ENCODE measurements at places on chromosomes 4 and X.

GRCh38 chr4:107519053-107519452 is 201.0 kb downstream of the PAPSS1 start:
- no peak for DNase-seq

DNA sequence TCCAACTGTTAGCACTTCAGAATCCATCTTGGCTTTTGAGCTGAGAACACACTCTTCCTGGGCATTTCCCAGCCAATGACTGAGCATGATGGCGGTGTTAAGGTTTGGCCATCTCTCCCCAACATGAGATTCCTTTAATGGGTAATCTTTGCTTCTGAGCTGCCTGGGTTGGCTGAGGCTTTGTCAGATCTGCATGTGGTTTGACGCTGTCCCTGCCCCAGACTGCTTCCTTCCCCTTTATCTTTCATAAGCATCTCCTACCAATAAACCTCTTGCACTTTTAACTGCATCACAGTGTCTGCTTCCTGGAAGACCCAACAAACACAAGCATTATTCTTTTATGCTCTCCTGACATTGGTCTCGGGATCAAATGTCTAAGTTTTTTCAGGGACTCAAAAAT is 31.5 kb upstream of the DIPK2B start:
- no peak for DNase-seq

DNA sequence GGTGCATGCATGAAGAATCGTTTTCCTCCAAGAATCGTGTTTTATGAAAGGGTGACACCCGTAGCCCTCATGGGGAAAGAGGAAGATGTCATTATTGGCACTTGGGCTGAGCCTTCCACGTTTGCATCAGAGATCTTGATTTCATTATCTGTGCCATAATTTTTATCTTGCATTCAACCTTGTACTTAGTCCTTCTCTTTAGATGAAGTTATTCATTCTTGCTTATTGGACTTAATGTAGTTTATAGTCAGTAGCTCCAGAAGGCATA is 66.8 kb downstream of the GAB1 start:
- DNase-seq = no peak

- peak; percentile 67 for DNase-seq
Observed at GRCh38 chr4:124018383-124019317, 622.1 kb downstream of the SPRY1 start.

GRCh38 chr4:16075061-16075460 is 8.8 kb downstream of the PROM1 start:
- DNase-seq = no peak

DNA sequence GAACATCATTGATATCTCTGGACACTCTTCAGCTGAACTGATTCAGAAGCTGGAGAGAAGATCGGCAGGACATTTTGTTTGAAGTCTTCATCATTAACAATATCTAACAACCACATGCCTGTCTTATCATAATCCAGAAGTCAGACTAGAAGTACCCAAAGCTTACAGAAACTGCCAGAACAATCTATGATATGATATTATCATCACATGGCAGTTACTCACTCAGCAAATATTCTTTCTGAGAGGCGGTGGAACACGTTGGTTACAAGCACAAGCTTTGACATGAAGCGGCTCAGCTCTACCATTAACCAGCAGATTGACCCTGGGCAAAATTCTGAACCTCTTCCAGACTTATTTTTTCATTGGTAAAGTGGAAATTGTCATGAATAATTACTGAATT is 69.4 kb upstream of the KIT start:
- DNase-seq = no peak

GRCh38 chr4:74055498-74055897 is 17.0 kb upstream of the CXCL3 start:
- DNase-seq = no peak

DNA sequence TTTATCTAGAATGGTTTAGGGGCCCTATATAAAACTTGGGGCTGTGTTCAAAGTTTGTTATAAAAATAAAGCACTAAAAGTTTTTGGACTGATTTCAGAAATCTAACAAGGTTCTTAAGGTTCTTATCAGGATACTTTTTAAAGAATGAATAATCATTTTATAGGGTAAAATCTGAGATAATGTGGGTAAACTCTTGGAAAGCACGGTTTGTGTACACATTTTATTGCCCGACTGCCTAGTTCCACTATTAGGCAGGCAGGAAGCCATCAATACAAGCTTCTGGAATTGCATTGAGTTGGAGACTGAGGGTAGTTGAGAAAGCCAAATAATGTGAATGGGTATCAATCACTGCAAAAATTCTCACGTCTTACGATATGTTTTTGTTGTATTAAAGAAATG is 331.0 kb upstream of the PITX2 start:
- DNase-seq = no peak

DNA sequence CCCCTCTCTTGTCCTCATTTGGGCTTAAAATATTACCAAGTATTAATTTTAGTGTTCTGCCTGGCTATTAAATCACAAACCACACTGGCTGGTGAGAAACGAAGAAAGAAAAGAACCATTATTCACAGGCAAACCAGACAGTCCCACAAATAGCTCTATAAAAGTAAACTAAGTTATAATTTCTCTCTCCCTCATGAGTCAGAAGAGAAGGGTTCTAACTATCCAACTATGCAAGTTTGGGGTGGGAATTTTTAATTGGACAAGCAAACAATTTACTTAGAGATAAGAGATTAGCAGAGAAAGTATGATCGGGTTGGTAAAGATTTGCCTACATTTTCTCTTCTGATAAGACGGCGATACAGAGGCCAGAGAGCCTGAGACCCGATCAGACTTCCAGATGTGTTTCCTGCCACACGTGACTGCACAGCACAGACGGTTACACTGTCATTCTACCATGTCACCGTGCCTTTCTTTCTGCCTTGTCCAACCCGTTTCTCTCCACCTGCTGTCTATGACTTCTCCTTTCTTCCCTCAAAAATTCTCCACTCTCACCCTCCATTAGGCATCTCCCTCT is 52.3 kb downstream of the MEPE start:
- peak; percentile 54 for DNase-seq

DNA sequence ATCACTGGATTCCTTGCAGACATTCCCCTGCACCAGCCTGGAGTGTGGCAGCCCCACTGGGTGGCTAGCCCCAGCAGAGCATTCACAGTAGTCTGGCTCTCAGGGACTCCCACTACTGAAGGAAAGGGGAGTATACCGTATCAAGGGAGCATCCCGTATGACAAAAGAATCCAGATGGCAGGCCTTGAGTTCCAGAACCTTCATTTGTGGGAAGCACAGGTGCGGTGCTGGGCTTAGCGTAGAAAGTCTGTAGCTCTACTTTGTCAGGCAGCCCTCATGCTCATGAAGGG is 79.6 kb downstream of the CENPC start:
- DNase-seq = no peak

DNA sequence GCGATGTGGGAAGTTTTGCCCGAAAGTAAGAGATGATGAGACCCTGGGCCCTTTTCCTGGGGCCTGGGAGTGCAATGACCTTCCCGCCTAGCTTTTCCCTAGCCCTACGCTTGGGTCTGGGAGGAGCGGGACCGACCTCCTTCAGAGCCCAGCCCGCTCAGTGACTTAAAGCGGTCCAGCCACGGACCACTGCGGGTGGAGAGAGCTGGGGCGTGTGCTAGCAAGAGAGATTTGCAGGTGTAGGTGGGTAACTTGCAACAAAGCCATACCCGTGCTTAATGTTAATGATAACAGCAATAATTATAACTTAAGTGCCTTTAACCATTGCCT is 503 bp upstream of the PDE5A start:
- DNase-seq = no peak

- DNase-seq = no peak
Observed at GRCh38 chrX:56130031-56130430, 102.1 kb upstream of the KLF8 start.

GRCh38 chrX:30831082-30831481 is 58.0 kb downstream of the TAB3 start:
- DNase-seq = no peak

DNA sequence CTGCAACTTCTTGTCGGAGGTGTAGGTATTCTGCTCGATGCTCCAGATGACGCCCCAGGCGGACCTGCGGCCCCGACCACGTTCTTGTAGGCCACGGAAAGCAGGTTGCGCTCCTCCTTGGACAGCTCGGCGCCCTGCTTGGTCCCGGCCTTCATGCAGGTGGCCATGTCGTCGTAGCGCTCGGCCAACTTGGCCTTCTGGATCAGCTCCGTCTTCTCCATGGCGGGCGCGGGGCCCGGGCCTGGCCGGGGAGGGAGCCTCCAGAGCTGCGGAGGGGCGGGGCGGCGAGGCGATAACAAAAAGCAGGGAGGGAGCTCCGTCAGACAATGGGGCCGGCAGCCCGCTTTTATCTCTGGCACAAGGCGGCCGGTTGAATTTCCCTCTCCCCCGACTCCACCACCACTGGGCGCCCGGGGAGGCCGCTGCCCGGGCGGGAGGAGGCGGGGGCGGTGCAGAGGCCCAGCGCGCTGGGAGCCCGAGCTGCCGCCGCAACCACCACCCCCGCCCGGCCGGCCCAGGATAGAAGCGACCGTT is 28.3 kb upstream of the DRP2 start:
- no peak for DNase-seq

DNA sequence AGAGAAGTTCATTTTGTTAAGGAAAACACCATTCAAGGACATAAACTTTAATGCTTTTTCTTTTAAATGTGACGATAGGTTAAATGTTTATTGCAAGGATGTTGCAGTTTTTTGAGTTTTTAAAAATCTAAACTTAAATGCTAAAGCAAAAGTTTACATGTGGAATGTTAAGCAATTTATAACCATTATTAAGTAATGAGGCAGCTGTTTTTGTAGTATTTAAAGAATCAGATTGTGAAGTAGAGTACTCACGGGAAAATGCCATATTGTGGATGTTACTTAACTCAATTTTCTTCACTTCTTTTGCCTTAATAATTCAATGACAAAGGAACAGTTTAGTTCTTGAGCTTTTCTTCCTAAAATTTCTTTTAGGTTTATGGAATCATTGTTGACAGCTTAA is 43.5 kb downstream of the UBE2K start:
- no peak for DNase-seq

- DNase-seq = no peak
Observed at GRCh38 chrX:16573781-16574180, 76.2 kb upstream of the S100G start.

DNA sequence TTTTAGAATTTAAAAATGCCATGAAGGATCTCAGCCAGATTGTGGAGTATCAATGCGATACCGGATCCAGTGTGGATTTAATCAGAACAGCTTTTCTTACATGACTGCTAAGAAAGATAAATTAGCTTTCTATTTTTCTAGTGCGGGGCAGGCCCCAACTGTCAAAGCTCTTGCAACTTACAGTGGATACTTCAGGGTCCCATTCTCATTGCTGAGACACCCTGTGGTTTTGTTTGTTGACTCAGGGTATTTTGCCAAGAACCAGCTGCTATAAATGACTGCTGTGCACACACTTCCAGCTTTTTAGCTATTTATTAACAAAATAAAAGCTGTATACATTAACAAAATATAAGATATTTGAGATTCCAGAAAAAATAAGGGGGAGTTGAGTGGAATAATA is 166.4 kb downstream of the DCLK2 start:
- no peak for DNase-seq

DNA sequence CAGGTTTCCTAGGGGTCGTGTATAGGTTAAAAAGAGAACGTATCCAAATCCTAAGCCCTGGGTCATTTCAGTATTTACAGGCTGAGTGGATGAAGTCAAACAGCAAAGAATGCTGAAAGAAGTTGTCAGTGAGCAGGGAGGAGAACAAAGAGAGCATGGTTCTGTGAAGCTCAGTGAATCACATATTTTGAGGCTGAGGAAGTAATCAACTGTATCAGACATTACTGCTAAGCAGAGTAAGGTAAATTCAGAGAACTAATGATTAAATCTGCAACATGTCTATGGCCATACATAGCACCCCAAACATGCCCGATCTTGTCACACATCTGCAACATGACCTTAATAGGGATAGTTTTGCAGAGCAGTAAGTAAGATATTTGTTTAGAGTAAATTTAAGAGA is 1130.3 kb downstream of the RAPGEF2 start:
- DNase-seq = peak; percentile 1
